ENCODE measurements at places on chromosomes 12 and 14.

GRCh38 chr12:88571543-88571942 lies 8.7 kb downstream of the KITLG start:
- H3K4me1 ChIP-seq = peaks cover 92% of the 10 kb centered on the region
- no peaks in the 10 kb centered on the region for H3K36me3 ChIP-seq
- no peak overlapping the region for H3K27ac ChIP-seq

DNA sequence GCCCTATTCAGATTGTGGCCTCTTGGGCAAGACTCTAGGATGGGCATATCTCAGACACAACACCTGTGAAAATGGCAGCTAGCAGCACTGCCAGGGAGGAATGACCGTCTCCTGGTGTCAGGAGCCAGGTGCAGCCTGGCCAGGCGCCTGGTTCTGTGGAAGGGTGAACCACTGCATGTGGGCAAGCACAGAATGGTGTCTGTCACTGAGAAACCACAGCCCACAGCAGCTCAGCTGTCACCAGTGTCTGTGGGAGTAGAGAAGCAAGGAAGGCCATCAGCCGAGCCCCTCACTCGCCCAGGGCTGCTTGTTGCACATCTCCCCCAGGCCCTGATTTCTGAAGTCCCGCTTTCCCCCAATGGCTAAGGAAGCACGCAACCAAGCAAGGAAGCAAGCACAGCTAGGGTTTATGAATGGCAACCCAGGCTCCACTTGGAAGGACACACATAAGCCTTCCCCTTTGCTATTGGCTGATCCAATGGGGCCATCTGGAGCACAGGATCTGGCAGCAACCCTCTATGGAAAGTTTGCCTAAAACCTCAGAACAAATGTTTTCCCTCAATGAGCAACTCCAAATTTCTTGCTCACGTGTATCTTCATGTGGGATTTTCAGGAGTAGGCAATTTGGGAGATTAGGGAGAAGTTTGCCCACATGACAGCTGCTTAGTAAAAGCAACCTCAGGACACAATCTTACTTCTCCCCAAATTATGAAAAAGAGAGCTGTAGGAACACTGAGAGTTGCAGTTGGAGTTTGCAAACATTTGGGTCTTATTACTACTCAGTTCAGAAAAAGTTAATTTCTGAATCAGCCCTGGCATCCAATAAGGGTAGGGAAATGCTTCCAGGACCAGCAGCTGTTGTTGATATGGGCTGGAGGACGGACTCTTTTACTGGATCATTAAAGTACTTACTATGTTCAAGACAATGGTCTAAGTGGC lies 44.7 kb downstream of the GPHB5 start:
- H3K27ac ChIP-seq = no peak overlapping the region
- H3K27me3 ChIP-seq = peaks cover 1% of the 10 kb centered on the region
- H3K4me3 ChIP-seq = no peak overlapping the region
- no peaks in the 10 kb centered on the region for H3K4me1 ChIP-seq
- no peak for DNase-seq

DNA sequence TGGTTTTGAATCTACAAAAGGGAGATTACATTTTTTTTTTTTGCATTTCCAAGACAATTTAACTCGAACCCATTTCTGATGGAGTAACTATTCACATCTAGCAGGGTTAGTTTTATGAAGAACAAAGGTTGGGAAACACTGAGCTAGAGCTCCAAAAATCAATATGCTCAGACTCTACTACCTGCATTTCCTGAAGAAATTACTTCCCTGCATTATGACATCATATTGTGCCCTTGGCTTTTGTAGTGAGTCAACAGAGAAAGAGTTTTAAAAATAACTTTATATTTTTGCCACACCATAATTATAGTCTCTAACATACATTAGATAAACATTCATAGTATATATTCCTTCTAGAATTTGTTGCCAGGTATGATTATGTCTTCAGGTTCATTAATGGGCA lies 14.8 kb downstream of the GRIP1 start:
- H3K27ac ChIP-seq = no peak overlapping the region
- H3K27me3 ChIP-seq = peaks cover 2% of the 10 kb centered on the region
- H3K4me1 ChIP-seq = peaks cover 5% of the 10 kb centered on the region
- H3K4me3 ChIP-seq = no peak overlapping the region
- DNase-seq = no peak
- H3K36me3 ChIP-seq = no peaks in the 10 kb centered on the region

DNA sequence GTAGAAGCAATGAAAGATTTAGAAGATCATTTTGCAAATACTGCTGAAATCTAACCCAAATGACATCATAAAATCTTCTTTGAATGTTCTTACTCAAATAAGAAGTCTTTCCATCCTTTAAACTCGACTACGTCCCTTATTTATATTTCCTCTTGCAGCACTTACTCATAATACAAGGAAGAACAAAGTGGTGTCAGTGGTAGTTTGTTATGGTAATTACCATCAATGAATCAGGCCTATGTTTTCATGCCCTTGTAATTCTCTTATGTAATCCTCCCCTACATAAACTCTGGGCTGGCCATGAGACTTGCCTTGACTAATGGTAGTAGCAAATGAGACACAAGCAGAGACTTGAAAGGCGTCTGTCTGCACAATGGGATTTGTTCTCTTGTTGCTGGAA lies 17.0 kb downstream of the EEA1 start:
- no peaks in the 10 kb centered on the region for H3K27me3 ChIP-seq
- H3K4me3 ChIP-seq = no peak overlapping the region
- H3K36me3 ChIP-seq = peaks cover 7% of the 10 kb centered on the region
- H3K27ac ChIP-seq = peak overlapping the region; percentile 52
- H3K4me1 ChIP-seq = peaks cover 35% of the 10 kb centered on the region

- peak; percentile 7 for DNase-seq
- 0 out of 2 replicates have a peak overlapping the region, but pooled peaks have one; percentile 14 for H3K4me3 ChIP-seq
- H3K36me3 ChIP-seq = no peaks in the 10 kb centered on the region
Observed at GRCh38 chr12:88870000-88870737, 289.9 kb upstream of the KITLG start.

DNA sequence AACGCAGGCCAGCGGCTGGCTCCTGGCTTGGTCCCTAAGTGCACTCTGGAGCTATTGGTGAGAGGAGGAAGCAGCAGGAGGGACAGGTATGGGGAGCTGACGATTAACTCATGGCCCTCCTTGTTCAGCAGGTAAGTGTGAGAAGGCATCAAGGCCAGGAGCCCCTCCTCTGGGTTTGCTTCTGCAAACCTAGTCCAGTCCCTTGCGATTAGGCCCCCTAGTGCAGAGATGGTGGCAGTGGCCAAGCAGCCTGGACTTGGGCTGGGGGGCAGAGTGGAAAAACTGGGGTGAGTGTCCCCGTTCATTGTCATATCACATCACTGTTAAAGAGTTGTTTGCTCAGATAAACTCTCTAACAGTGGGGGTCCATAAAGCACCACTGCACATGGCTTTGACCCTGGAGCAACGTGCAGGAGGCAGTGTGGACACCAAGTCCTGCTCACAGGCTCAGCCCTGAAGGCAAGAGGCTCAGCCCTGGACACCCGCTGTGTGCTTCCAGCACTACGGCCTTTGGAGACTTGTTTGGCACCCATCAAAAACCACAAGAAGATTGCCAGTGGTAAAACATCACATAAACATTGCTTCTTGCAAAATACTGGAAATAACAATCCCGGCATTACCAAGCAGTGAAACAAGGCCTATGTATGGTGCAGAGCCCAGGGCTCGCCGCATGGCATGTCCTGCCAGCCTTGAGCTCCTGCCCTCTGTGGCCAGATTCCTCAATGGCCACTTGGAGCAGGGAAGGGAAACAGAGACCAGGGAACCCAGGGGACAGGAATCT lies 184.3 kb upstream of the RTL1 start:
- H3K27ac ChIP-seq = no peak overlapping the region
- H3K36me3 ChIP-seq = no peaks in the 10 kb centered on the region
- DNase-seq = no peak
- H3K27me3 ChIP-seq = peaks cover 8% of the 10 kb centered on the region

- H3K4me1 ChIP-seq = no peaks in the 10 kb centered on the region
- no peak overlapping the region for H3K4me3 ChIP-seq
Observed at GRCh38 chr12:122659579-122659978, 43.6 kb downstream of the HCAR2 start.

GRCh38 chr14:31312934-31313333 lies 105.3 kb upstream of the HECTD1 start:
- no peak for DNase-seq
- H3K27me3 ChIP-seq = peaks cover 4% of the 10 kb centered on the region
- H3K36me3 ChIP-seq = peaks cover 35% of the 10 kb centered on the region

DNA sequence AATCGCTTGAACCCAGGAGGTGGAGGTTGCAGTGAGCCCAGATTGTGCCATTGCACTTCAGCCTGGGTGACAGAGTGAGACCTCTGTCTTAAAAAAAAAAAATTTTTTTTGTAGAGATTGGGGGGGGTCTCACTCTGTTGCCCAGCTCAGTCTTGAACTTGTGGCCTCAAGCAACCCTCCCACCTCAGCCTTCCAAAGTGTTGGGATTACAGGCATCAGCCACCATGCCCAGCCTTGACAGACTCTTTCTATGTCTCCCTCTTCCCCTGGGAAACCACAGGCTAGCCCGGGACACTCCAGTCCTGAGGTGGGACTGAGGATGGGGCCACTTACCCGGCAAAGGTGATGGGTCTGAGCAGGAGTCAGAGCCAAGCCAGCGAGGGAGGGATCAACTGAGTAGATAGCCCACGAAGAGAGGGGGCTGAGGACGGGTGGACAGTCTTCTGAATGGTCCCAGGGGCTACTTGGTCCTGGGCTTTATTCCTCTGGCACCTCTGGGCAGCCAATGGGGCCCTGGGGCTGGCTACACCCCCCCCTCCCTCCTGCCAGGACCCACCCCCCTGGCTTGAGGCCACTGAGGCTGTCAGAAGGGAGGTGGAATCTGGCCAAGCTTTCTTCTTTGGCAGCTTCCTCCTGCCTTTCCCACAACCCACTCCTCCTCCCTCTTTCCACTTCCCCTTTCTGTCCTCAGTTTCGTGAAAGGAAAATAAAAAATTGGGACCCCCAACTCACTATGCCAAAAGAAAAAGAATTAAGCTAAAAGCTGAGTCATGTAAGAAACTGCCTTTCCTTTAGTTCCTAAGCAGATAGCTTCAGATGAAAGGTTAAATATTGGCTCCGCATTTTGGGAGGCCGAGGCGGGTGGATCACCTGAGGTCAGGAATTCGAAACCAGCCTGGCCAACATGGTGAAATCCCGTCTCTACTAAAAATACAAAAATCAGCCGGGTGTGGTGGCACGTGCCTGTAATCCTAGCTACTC lies at the start of gene SDS:
SDS (minus strand) TSS at position 453 of the 981 bp plus-strand sequence. CDS start 4,179 bp downstream, outside the sequence.
- no peak for DNase-seq
- H3K4me3 ChIP-seq = no peak within 1 kb of the TSS
- H3K36me3 ChIP-seq = no peaks in the 10 kb centered on the region

GRCh38 chr12:106189341-106189740 lies 50.6 kb upstream of the NUAK1 start:
- no peak overlapping the region for H3K4me3 ChIP-seq
- H3K27me3 ChIP-seq = peaks cover 9% of the 10 kb centered on the region
- no peak for DNase-seq
- peaks cover 16% of the 10 kb centered on the region for H3K4me1 ChIP-seq
- no peaks in the 10 kb centered on the region for H3K36me3 ChIP-seq

DNA sequence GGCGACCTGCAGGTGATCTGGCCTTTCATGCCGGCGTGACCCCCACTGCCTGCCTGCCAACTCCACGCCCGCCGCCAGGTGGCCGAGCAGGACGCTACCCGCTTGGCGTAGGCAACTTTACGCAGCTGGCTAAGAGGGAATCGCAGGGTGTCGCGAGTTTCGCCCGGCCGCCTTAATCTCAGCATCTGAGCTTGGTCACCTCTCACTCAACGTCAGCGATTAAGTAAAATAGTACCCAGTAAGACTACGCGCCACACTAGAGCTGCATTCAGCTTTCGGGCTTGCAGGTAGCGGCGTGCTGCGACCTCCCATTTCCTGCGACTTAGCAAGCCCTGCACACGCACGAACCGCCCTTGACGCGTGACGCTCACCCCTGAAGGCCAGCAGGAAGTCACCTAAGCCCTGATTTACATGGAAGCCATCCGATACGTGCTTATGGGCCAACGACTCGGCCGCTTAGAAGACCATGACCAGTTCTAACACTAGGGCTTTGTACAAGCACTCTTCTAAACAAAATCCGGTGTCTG lies 33.2 kb downstream of the WBP11 start:
- peak overlapping the region; percentile 95 for H3K27ac ChIP-seq
- H3K36me3 ChIP-seq = peaks cover 41% of the 10 kb centered on the region
- peak overlapping the region; percentile 93 for H3K4me3 ChIP-seq
- H3K4me1 ChIP-seq = peaks cover 30% of the 10 kb centered on the region
- DNase-seq = peak; percentile 71
- H3K27me3 ChIP-seq = peaks cover 18% of the 10 kb centered on the region

- no peak for DNase-seq
- peaks cover 10% of the 10 kb centered on the region for H3K36me3 ChIP-seq
- H3K4me3 ChIP-seq = no peak overlapping the region
- H3K4me1 ChIP-seq = peaks cover 42% of the 10 kb centered on the region
- H3K27ac ChIP-seq = no peak overlapping the region
Observed at GRCh38 chr12:47214771-47215170, 135.0 kb upstream of the AMIGO2 start.

- no peak for DNase-seq
- no peaks in the 10 kb centered on the region for H3K36me3 ChIP-seq
- H3K4me3 ChIP-seq = no peak overlapping the region
- no peak overlapping the region for H3K27ac ChIP-seq
- H3K27me3 ChIP-seq = no peaks in the 10 kb centered on the region
Observed at GRCh38 chr12:58629376-58629775, 290.9 kb downstream of the LRIG3 start.

- no peaks in the 10 kb centered on the region for H3K36me3 ChIP-seq
- DNase-seq = no peak
- H3K4me3 ChIP-seq = no peak overlapping the region
Observed at GRCh38 chr12:39205969-39206368, 237.0 kb downstream of the KIF21A start.

- peaks cover 4% of the 10 kb centered on the region for H3K36me3 ChIP-seq
- H3K4me3 ChIP-seq = no peak overlapping the region
- no peaks in the 10 kb centered on the region for H3K4me1 ChIP-seq
Observed at GRCh38 chr12:33052141-33053051, 155.8 kb upstream of the PKP2 start.

GRCh38 chr12:125651625-125652024 lies 586.4 kb downstream of the AACS start:
- H3K4me3 ChIP-seq = no peak overlapping the region
- H3K36me3 ChIP-seq = 0 out of 2 replicates have a peak, but pooled peaks cover 4% of the 10 kb centered on the region
- no peak for DNase-seq
- H3K27me3 ChIP-seq = no peaks in the 10 kb centered on the region
- no peak overlapping the region for H3K27ac ChIP-seq
- H3K4me1 ChIP-seq = no peaks in the 10 kb centered on the region

DNA sequence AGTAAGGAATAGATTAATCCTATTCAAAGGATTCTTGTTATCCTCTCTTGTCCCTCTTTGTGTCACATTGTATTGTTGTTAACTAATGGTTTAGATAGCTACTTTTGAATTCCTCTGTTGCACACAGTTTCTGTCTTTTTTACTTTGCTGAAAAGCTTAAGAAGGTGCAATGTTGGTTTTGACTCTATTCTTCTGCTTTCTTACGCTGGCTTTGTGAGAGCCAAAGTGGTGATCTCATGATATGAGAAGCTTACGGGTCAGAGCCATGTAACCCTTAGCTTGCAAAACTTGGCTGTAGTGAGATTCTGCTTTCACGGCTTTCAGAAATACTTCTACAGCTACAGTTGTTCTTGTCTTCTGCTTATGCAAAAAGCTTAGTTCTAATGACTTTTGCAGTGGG lies 239.7 kb downstream of the TRHDE start:
- no peaks in the 10 kb centered on the region for H3K27me3 ChIP-seq
- H3K4me3 ChIP-seq = peak overlapping the region; percentile 83
- H3K36me3 ChIP-seq = peaks cover 23% of the 10 kb centered on the region
- H3K4me1 ChIP-seq = peaks cover 11% of the 10 kb centered on the region

- peaks cover 2% of the 10 kb centered on the region for H3K4me1 ChIP-seq
- H3K27me3 ChIP-seq = no peaks in the 10 kb centered on the region
- DNase-seq = no peak
- no peak overlapping the region for H3K27ac ChIP-seq
Observed at GRCh38 chr12:96897421-96897820, 9.6 kb upstream of the NEDD1 start.

GRCh38 chr12:48447755-48448154 lies 24.6 kb upstream of the ANP32D start:
- H3K27ac ChIP-seq = no peak overlapping the region
- H3K27me3 ChIP-seq = peaks cover 14% of the 10 kb centered on the region
- no peaks in the 10 kb centered on the region for H3K4me1 ChIP-seq
- no peaks in the 10 kb centered on the region for H3K36me3 ChIP-seq

Measured in HFFc6 (cell line).